ENCODE measurements at places on chromosomes 7 and 10.

- DNase-seq, result no peak
These were observed 207.5 kb upstream of the GNAI1 start for GRCh38 chr7:79927116-79927515.

GRCh38 chr7:92332782-92333181 is 87.0 kb downstream of the ANKIB1 start:
- no peak for DNase-seq

DNA sequence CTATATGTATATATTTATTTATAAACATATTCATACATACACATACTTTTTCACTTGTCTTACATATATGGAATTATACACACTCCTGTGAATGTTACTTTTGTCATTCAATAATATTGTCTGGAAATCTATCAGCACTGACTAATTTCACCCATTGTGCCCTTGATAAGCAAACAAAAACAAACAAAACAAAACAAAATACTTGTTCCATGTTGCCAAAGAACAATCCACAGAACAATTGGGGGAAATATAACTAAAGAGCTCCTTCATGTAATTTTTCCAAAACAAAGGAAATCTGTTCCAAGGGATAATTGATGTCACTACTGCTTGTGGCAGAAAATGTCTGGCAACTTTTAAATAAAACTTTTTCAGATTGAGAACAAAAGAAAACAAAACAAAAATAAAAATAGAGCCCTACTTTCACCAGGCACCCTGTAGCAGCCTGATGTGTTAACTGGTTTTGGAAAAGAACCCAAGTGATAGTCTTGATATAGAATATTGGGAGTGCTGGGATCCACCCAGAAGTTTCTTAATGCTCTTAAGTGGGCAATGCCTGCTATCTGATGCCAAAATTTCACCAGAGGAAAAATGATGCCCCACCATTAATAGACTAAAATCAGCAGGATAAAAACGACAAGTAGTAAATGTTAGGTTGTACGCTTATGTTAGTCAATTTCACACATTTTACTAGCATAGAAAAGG is 34.0 kb upstream of the CCDC7 start:
- DNase-seq, result no peak

- DNase-seq, result no peak
These were observed 183.5 kb downstream of the RNF133 start for GRCh38 chr7:122515404-122515803.

- DNase-seq, result peak; percentile 76
These were observed 2.1 kb upstream of the ADD3 start for GRCh38 chr10:110005719-110006118.

DNA sequence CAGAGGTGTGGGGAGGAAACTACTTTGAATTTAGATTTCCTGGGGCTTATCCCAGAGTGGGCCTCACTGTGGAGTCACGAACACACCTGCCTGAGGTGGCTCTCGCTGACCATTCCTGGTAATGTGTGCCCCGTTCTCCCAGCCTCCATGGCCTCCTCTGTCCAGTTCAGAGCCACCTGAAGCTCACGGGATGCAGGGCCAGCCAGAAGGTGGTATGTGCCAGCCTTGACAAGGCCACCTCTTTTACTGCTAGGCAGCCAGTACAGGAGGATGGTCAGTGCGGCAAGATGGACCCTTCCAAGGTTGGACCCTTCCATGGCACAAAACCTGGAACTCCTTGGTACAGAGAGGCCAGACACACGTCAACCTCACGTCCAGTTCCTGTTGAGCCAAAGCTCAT is 210.3 kb downstream of the DNAJB6 start:
- DNase-seq, result no peak

- peak; percentile 55 for DNase-seq
These were observed 25.2 kb downstream of the SMNDC1 start for GRCh38 chr10:110279407-110279986.

GRCh38 chr10:26437637-26438461 is at the start of gene APBB1IP:
Gene APBB1IP, plus strand, starts transcription at chr10:26438341. Its CDS starts 53,986 bp downstream, at chr10:26492327.
- peak; percentile 1 for DNase-seq

- DNase-seq, result no peak
These were observed 270.6 kb downstream of the TRIL start for GRCh38 chr7:28687537-28687936.

DNA sequence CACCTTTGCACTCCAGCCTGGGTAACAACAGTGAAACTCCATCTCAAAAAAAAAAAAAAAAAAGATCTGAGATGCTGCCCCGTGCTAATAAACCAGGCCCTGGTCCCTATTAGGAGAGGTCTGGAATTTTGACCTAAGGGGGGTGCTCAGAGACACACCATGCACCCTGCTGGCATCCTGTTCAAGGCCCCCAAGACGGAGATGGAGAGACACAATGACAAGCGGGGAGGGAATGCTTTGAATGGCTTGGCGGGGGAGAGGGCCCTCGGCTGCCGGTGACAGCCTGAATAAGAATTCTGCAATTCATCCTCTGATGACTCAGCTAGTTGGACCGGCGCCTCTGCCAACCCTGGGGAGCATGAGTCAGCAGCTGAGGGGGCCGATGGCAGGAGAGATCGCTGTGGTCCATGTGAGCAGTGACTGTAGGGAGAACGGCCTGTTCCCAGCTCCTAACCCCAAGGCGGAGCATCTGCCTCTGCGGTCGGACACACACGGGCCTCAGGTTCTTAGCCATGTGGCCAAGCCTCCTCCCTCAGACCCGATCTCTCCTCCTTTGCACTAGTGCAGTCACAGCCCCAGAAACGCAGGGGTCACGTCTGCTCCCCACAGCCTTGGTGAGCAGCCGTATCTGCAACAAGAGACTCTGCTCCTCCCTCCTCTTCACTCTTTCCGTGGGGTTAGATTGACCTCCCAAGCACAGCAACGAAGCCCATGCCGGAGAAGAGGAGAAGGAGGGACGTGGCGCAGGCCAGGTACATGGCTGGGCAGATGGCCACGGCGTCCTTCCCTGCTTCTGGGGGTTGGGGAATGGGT is 14.9 kb downstream of the TRIM56 start:
- DNase-seq, result peak; percentile 99

GRCh38 chr7:7596176-7596575 is 29.5 kb downstream of the MIOS start:
- DNase-seq, result no peak

DNA sequence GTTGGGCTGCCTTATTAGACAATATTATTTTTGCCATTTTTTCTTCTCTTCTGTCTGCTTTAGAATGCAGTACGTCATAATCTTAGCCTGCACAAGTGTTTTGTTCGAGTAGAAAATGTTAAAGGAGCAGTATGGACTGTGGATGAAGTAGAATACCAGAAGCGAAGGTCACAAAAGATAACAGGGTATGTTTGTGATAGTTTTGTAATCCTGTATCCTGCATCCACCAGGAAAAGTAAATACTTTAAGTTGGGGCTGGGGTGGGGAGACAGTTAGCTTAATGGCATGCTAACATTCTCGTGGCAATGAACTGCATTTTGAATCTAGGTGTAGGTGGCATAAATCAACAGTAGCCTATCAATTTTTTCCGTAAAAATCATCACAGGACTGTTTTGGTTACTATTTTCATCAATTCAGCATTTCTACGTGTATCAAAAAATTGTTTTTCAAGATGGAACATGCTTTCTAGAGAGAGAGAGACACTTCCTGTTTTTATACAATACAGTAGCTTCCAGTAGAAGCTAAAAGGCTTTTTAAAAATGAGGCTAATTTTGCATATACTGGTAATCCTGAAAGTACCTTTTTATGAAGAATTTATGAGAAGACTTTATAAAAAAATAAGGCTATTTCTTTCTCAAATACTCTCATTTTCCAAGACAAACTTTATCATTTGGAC is 247.5 kb downstream of the FOXP2 start:
- DNase-seq, result no peak

DNA sequence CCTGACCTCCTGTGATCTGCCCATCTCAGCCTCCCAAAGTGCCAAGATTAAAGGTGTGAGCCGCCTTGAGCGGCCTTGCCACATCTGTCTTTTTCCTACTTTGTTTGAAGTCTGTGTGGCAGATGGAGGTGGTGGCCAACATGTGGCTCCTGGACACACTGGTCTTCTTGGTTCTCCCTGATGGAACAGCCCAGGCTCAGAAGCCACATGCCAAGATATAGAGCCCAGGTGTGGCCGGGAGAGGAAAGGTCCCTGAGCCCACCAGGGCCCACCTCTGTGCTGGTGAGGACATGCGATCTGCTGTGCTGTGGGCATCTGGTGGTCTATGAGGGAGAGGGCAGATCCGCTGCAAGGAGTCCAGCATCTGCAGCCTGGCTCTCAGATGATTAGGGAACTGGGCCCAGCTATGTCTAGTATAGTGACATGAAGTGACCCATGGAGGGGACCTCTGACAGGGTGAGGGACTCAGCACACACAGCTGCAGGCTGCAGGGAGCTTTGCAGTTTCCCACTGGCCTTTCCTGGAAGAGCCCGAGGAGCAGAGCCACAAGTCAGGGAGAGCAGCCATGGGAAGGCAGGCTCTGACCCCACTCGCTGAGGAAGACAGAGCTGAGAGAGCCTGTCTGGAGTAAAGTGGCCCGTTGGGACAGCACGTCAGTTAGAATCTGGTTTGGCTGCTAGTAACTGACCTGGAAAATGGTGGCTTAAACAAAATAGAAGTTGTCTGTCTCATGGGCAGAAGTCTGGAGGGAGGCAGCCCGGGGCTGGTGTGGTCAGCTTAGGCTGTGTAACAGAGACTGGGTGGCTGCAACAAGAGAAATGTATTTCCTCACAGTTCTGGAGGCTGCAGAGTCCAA is 25.9 kb downstream of the ADCY1 start:
- DNase-seq, result no peak

GRCh38 chr10:88442716-88443115 is 140.4 kb downstream of the RNLS start:
- DNase-seq, result no peak

DNA sequence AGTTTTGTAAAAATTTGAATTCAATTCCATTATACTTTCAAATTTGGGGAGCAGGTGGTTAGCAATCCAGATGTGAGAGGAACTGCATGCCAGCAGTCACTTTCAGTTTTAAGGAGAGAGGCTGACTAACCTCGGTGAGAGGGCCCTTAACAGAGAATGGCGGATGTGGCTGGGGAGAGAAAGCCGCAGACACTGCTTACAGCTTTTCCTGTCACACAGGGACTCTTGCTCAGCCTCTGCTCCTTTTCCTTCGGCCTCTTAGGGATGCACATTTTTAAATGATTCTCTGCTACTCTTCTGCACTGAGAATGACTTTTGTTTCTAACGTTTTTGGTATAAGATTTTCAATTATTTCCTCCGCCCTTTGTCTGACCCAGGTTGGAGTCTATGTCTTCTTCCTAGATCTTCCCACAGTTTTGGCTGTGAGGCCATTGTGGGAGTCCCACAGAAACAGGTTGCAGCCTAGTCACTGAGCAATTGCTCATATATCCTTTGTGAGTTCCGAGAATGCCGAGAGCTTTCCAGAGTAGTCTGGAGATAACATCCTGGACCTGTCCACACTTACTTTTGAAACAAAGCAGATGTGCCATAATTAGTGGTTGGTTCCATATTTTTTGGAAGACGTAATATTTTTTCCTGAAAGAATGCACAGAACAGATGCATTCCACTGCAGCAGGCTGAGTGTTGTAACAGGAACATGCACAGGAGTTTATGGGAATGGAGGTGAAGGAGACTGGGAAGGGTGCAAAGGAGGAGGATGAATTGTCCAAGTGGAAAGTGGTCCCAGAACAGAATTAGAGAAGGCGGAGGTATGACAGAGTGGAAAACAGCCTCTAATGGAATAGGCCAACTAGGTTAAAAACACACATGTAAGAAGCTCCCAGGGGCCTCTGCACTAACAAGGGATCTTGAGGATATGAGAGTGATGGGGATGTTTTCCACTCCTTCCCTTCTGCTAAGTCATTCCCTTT is 168.0 kb upstream of the ZNF32 start:
- DNase-seq, result peak; percentile 20

DNA sequence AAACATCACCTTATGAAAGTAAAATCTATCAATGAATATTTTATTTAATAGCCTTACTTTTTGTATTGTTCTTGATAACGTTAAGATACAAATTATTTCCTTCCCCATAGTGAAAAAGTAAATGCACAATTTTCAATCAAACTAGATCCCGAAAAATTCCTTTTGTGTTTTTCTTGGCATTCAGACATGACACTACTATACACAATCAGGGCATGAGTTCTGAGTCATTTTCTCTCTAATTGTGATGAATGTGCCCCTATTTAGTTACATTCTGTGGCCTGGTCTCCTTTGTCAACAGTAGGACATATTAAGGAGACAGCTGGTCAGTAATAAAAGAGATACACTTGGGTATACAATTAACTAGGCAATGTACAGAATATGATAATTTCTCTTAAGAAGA is 19.8 kb downstream of the COL1A2 start:
- DNase-seq, result no peak

DNA sequence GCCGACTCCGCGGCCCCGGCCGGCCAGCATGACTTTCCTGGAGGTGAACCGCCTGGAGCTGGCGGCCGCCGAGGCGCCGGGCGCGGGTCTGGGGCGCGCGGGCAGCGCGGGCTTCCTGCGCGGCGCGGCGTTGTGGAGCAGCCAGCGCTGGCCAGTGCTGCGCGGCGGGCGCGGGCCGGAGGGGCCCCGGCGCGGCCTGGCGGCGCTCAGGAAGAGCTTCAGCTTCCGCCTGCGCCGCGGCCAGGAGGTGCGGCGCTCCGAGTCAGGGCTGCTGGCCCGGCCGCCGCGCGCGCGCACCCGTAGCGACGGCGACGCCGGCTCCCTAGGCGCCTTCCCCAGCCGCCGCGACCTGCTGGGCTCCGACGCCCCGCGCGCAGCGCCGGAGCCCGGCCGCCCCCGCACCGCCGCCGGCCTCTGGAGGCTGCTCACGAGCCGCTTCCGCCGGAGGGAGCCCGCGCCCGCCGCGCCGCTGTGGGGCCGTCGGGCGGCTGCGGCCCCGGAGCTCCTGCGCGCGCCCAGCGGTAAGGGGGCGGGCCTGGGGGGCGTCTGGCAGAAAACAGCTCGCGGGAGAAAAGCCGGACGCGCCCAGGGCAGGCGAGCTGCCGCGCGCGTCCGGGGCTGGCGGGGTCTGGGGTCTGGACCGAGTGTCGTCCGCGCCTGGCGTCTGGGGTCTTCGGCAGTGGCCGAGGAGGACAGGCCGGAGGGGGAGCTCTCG is 29.0 kb downstream of the AGAP3 start:
- no peak for DNase-seq

GRCh38 chr10:96369890-96370583 is 11.2 kb upstream of the OPALIN start:
- DNase-seq, result no peak

GRCh38 chr10:55668326-55668922 is 692.6 kb downstream of the ZWINT start:
- no peak for DNase-seq

DNA sequence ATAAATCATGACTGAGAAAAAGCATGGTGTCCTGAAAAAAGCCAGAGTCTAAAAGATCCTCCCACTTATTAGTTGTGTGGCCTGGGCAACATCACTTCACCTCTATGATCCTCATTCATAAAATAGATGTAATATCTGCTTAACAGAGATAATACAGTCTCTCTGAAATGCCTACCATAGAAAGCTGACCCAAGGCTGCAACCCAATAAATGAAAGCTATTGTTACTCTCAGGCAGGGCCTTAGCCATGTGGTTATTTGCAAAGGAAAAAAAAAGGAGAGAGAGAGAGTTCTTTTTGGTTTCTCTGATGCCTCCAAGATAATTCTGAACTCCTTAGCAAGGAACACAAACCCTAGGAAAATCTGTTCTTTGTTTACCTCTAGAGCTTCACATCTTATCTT is 7.9 kb downstream of the FAM13C start:
- no peak for DNase-seq
